Left ventricle myocardium superior (tissue), 1 donor: ENCODE measurements at places on chromosomes 3 and 15.

GRCh38 chr15:76116138-76116885, 56.5 kb downstream of the TMEM266 start:
- no peak for DNase-seq

- DNase-seq = no peak
These were observed 23.1 kb downstream of the SQOR start for GRCh38 chr15:45657764-45658545.

DNA sequence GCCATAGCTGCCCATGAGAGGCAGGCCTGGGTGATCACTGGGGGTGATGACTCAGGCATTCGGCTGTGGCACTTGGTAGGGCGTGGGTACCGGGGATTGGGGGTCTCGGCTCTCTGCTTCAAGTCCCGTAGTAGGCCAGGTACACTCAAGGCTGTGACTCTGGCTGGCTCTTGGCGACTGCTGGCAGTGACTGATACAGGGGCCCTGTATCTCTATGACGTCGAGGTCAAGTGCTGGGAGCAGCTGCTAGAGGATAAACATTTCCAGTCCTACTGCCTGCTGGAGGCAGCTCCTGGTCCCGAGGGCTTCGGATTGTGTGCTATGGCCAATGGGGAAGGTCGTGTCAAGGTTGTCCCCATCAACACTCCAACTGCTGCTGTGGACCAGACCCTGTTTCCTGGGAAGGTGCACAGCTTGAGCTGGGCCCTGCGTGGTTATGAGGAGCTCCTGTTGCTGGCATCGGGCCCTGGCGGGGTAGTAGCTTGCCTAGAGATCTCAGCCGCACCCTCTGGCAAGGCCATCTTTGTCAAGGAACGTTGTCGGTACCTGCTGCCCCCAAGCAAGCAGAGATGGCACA, 5.3 kb downstream of the WDR6 start:
- DNase-seq = peak; percentile 53

GRCh38 chr3:63945558-63946096, 33.4 kb upstream of the SCAANT1 start:
- DNase-seq = no peak

GRCh38 chr3:39141171-39141995, 12.0 kb downstream of the CSRNP1 start:
- DNase-seq = peak; percentile 75

DNA sequence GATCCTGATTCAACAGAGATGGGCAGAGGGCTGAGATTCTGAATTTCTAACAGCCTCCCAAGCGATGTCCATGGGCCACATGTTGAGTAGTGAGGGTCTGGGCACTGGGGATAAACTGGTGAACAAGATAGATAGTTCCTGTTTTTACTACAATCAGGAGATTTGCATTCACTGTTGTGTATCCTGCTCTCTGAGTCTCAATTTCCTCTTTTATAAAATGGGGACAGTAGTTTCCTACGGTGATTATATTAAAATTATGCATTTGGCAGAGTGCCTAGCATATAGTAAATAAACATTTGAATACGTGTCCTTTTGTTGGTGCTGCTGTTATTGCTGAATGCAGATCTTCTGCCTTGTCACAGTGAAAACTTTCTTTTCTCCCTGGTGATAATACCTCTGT, 102.5 kb downstream of the MYH15 start:
- DNase-seq = no peak

DNA sequence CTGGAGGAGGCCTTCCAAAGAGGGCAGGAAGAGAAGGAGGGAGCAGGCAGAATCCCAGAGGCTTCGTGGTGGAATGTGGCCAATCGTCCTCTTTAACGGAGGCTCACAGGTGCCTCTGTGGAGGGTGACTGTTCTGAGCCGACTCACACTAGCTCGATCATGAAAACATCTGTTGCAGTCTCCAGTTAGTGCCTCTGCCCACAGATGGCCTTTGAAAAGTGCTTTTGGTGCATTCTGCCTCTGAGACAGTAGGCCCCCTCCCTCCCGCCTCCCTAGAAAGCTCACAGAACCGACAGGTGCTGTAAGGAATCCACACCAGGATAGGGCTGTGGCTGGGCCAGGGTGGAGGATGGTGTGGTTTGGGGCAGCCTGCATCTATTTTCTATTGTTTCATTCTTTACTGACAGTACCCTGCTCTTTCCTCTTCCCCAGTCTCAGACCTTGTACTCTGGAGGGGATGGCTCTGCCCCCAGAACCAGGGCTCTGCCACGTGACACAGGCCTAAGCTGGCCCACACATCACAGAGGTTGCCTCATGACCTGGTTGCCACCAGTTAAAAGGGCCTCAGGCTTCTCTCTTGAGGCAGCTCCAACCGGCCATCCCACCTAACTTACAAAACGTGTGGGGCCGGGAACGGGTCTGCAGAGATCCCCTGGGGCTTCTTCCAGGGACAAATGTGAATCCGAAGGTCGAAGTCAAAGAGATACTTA, 27.2 kb upstream of the PIGZ start:
- DNase-seq = no peak

DNA sequence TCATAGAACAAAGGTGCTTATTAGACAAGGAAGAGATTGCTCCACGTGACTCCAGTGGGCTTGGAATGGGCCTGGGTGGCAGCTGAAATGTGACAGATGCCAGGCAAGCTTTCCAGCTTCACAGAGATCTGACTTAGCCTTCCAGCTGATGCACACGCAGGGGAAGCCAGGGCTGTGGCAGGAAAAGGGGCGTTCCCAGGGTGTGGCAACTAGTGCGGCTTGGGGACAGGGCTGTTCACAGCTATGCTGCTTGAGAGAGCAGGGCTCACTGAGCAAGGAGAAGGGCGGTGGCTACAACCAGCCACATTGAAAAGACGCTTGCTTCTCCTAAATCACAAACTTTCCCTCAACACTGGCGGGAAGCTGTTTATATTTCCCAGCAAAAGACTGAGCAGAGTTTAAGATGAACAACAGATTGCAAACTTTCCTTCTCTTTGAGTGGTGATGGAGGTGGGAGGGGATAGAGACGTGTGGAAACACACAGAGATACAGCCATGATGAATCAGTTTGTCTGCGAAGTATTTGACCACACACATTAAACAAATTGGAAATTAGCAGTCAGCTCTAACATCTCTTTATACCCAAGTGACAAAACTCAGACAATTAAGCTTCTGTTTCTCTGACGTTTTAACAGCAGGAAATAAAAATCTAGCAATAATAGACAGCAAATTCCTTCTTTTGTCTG, 127.5 kb downstream of the BDH1 start:
- peak; percentile 61 for DNase-seq

GRCh38 chr3:168285506-168285905, 189.8 kb upstream of the GOLIM4 start:
- no peak for DNase-seq

GRCh38 chr3:126746395-126747177, 42.5 kb downstream of the CHCHD6 start:
- DNase-seq = peak; percentile 77
